ENCODE measurements at places on chromosomes 16 and 17.

DNA sequence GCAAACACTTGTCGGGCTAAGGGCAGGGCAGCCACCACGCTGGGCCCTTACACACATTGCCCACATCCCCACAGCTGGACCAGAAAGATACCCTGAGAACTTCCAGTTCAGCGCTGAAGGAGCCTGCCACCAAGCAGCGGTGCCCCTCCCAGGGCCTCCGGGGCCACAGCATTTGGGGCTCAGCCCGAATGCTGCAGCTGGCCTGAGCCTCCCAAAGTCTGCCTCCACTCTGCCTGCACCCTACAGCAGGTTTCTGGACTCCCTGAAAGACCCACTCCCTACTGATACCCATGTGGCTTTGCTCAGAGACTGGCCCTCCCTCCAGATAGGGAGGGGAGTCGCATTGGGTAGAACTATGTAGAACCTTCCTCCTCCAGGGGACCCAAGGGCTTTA lies 1.5 kb downstream of the MCRIP1 start:
- DNase-seq: no peak

DNA sequence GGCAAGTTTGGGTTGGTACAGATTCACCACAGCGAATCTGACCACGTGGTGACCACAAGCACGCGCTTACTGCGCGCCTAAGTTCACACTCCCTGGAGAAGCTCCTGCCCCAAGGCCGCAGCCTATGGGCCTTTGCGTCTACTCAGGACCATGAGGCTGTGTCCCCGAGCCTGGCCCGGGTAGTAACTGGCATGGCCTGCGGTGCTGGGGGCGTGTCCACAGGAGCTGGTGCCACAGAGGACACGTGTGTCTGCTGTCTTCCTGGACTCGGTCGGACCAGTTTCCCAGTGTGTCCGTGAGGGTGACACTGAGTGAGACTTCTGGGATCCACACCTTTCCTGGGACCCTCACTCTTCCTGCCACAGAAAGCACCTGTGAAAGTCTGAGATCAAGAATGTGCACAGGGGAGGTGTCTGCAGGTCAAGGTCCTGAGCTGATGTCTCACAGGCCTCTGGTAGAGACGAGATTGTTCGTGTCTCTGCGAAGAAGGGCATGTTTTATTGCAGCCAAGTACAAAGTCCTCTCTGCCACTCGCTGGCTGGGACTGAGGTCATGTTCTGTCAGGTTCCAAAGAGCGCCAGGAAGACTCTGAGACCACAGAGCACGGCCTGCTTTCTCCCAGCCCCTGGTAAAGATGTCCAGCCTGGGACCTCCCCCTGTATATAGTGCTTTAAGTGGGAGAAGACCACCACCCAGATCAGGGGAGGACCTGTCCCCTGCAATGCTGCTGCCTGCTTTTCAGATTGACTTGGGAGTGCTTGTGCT lies 25.2 kb upstream of the CAPN15 start:
- no peak for DNase-seq

- DNase-seq: no peak
Observed at GRCh38 chr17:80673152-80673920, 128.7 kb downstream of the RPTOR start.

GRCh38 chr17:30091771-30092170 lies 24.8 kb upstream of the NSRP1 start:
- DNase-seq: peak; percentile 83

DNA sequence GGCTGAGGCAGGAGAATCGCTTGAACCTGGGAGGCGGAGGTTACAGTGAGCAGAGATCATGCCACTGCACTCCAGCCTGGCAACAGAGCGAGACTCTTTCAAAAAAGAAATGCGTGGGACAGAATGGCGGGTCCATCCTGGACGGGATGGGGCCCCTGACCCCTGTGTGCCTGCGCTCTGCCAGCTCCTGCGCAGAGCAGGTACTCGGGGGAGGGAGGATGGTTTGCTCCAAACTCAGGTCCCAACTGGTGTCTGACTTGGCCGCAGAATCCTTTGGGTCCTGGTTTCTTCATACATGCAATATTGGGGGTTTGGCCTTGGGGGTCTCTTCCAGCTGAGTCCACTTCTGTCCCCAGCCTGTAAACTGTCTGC lies 10.4 kb downstream of the CHMP6 start:
- no peak for DNase-seq

- DNase-seq: no peak
Observed at GRCh38 chr17:75615301-75615700, 17.9 kb upstream of the SMIM5 start.

DNA sequence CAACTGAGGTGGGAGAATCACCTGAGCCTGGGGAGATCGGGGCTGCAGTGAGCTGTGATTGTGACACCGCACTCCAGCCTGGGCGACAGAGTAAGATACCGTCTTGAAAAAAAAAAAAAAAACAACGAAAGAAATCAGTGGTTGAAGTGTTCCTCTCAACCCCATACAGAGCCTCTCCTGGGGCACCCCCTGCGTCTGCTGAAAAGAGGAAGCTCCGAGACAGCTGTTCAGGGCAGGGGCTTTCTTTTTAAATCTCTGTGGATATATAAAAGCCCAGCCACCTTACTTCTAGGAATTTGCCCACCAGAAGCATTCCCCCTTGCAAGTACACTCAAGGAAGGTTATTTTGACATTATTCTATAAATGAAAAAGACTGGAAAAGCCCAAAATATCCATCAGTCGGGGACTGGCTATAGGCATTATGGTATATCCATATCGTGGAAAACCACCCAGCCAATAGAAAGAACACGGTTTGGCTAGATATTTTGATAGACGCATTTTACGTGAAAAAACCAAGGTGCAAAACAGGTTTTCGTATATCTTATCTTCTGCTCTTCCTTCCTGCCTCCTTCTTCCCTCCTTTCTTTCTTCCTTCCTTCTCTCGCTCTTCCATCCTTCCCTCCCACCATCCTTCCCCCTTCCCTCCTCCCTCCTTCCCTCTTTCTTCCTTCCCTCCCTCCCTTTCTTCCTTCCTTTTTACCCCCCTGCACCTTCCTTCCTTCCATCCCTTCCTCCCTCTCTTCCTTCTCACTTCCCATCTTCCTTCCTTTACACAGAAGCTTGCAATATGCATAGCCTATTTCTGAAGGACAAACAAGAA lies 9.2 kb upstream of the CCL22 start:
- no peak for DNase-seq

DNA sequence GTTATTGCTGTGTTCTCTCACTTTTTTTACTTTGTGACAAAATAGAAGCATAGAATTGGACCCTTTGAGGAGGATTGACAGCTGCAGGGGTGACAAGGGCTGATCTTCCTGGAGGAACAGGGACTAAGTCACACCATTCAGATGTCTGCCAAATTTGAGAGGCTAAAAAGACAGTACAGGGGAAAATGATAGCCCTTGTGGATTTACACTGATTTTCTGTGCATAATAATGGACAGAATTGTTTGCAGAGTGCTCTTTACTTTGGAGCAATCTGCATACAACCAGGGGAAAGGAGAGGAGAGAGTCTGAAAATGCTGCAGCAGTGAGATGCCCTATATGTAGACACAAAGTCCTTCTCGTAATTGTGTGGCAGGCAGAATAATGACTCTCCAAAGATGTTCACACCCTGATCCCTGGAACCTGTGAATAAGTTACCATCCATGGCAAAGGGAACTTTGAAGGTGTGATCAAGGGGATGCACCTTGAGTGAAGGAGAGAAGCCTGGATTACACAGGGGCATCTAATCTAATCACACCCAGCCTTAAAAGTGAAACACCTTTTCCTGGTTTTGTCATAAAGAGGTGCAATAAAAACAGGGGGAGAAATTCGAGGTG lies 221.4 kb upstream of the CPHXL start:
- no peak for DNase-seq

DNA sequence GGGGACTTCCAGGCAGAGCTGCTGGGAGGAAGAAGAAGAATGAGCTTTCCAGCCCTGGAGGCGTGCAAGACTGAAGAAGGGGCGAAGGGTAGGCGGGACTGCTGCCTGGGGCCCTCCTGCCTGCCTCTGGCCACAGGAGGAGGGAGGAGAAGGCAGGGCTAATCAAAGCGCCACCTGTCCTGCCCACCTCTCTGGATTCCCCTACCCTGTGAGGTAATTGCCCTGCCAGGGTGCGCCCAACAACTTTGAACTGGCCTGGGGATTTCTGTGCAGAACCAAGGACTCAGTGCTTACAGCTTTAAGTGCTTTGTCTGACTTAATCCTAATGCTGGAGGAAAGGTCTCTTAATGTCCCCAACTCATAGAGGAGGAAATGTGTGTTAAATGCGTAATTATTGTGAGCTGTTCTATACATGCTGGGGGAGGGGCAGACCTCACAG lies at the start of gene NOXO1:
NOXO1 (minus strand) TSS at position 72 of the 439 bp plus-strand sequence. CDS start 290 bp downstream, outside the sequence.
- DNase-seq: no peak

DNA sequence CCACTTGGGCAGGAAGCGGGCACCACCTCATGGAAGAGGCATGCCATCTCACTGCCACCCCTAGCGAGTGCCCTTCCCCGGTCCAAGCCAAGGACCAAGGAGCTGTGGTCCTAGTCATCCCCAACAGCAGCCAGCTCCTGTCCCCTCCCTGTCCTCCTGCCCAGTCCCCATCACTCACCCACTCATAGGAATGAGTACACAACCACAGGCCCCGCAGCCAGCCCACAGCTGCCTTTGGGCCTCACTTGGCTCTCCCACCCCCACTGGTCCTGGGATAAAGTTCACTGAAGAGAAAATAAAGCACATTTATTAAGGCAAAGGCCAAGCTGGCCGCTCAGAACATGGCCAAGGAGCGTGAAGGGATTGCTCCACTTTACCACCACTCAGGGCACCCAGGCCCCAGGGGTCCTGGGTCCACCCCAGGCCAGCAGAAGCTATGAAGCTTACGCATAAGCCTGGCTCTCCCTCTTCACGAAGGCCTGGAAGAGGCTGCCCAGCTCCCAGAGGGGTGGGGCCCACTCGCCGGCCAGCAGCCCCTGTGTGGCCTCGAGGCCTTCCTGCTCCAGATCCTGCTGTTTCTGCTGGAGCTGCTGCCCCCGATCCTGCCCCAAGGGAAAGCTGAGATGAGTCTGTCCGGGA lies 3.6 kb downstream of the SCRN2 start:
- DNase-seq: no peak

GRCh38 chr16:81710596-81710995 lies 68.5 kb upstream of the PLCG2 start:
- DNase-seq: no peak

DNA sequence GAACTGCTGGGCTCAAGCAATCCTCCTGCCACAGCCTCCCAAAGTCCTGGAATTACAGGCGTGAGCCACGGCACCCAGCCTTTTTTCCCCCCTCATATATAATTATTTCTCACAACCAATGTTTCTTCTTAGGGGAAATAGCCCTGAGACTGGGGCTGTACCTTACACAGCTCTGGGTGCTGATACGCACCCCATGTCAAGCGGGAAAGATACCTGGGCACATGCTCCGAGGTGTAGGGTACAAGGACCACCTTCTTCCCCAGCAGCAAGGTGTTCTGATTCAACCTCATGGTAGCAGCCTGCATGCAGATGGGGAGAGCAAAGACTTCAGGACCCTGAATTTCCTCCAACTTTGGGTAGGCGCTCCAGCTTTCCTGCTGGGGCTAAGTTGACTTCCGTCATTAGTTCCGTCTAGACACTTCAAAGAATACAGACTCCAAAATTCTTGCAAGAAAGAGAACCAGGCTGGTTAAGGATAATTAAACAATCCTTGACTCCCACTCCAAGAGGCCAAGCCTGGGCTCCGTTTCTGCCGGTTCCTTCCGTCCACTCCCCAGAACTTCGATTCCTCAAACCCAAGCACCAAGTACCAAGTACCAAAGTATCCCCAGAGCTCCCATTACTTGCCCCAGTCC lies 619 bp downstream of the NAT9 start:
- DNase-seq: no peak

- DNase-seq: no peak
Observed at GRCh38 chr16:88825146-88825545, 13.4 kb upstream of the APRT start.

GRCh38 chr16:88376835-88377726 lies 5.7 kb upstream of the ZNF469 start:
- peak; percentile 57 for DNase-seq

- DNase-seq: no peak
Observed at GRCh38 chr17:50430821-50431618, 5.0 kb downstream of the ACSF2 start.

- DNase-seq: no peak
Observed at GRCh38 chr16:20971401-20971800, 70.8 kb downstream of the LYRM1 start.

- DNase-seq: peak; percentile 57
Observed at GRCh38 chr17:56297184-56297583, 143.9 kb downstream of the ANKFN1 start.

- DNase-seq: no peak
Observed at GRCh38 chr17:72199256-72199655, 78.4 kb downstream of the SOX9 start.

DNA sequence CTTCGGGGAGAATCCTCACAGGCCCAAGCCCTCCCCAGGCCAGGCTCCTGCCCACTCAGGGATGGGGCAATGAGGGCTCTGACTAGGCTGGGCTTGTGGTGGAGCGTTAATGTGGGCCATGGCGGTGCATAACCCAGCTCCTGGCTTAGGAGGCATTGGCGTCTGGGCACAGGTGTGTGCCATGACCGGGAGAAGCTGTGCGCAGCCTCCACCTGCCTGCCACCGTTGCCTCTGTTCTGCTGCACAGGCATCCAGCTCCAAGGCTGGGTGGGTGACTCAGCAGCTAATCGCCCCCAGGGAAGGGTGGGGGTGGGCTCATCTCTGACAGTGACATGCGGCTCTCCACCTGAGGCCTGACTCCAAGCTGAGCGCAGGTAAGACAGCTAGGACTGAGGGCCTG lies 3.5 kb upstream of the ARHGAP27 start:
- DNase-seq: no peak

DNA sequence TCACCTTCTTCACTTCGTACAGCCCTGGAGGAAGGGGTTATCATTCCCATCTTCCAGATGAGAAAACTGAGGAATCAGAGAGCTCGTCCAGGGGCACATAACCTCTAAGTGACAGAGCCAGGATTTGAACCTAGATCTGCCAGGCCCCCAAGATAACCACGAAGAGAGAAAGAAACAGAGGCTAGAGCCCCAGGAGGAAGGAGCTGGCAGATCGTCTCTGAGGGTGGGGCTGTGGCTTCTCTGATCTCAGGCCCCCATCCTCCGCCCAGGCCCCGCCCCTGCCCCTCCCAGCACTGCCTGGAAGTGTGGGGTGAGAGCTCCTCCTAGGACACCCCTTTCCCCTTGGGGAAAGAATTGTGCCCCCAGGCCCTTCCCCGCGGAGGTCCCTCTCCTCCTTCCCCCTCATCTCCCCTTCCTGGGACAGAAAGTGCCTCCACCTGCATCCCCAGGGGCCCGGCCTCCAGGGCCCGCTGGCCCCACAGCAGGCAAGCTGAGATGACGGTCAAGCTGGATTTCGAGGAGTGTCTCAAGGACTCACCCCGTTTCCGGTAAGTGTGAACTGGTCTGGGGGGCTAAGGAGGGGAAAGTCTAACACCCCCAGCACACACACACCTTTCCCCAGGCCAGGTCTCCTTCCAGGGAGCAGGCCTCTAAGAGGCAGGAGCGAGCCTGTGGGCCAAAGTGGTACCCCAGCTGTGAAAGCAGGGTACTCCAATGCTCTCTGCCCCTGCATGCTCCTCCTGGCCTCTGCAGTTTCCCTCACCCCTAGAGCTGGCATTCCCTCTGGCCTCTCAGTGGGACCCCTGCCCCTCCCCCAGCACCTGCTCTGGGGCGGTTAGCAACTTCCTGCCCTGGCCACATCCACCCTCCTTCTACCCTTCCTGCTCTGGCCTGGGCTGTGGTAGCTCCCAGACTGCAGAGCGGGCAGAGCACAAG lies at the start of gene ACAP1:
ACAP1 (plus strand) TSS at position 290 of the 936 bp plus-strand sequence; CDS start at position 496, 206 bp downstream.
- no peak for DNase-seq

All from HFFc6 (cell line).